Stimulated activated CD8-positive, alpha-beta memory T cell treated with anti-CD3 and anti-CD28 coated beads, Interleukin-4, amount 100 ng/mL, for 4 hours (primary cell): ENCODE measurements at places on chromosomes 12 and 14.

- DNase-seq: no peak
These were observed 15.2 kb upstream of the DLK1 start for GRCh38 chr14:100711493-100711892.

DNA sequence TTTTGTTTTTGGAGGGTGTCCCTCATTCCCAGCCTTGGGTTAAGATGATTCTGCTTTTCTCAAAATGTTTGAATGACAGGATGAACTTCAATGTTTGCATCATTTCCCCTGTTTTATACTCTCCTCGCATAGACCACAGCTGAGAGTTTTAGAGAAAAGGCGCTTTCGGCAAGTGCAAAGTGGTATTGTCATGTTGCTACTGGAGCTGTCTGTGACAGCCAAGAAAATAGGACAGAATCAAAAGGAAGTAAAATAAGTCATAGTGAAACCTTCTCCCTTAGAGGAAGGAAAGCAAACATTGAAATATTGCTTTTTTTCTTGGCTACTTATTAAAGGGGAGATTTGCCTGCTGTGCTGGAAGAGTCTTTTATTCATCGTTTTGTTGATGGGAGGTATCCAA lies 33.5 kb upstream of the ARHGAP5 start:
- DNase-seq: no peak

GRCh38 chr14:67576216-67576955 lies 23.7 kb downstream of the PIGH start:
- DNase-seq: no peak

- DNase-seq: no peak
These were observed 9.5 kb downstream of the BTG1 start for GRCh38 chr12:92136026-92136730.

DNA sequence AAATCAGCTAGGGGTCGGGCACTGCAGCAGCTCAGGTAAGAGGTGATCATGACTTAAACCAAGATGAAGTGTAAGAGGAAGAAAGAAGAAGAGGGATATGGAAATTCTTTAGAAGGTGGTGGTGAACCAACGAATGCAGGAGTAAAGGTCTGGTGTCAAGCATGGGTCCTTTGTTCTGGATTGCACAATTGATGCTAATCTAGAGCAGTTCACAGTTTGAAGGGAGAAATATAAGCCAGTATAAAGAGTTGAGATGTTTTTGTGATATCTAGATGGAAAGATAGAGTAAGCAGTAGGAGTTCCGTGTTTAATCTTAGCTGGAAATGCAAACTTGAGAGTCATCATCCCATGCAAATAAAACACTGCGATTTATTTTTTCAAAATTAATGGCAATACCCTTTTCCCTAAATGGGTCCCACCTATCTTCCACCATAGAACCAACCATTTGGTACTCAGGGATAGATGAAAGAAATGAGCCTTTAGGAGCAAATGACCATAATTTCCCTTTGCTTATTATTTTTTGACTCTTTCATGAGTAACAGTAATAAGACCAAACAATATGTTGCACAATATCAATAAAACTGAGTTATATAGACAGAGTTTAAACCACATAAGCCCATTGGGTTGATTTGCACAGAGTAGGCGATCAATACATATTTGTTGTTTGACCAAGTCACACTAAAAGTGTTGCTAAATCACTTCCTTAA lies 15.0 kb upstream of the MGP start:
- DNase-seq: no peak

DNA sequence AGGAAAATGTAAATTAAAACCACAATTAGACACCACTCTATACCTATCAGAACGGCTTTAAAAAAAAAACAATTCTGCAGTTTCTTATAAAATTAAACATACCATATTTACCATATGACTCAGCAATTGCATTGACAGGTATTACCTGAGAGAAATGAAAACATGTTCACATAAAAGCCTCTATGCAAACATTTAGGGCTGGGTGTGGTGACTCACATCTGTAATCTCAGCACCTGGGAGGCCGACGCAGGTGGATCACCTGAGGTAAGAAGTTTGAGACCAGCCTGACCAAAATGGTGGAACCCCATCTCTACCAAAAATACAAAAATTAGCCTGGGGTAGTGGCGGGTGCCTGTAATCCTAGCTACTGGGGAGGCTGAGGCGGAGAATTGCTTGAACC lies 41.1 kb downstream of the SPTB start:
- DNase-seq: no peak

GRCh38 chr14:76376409-76376877 lies 506 bp downstream of the ESRRB start:
- no peak for DNase-seq

DNA sequence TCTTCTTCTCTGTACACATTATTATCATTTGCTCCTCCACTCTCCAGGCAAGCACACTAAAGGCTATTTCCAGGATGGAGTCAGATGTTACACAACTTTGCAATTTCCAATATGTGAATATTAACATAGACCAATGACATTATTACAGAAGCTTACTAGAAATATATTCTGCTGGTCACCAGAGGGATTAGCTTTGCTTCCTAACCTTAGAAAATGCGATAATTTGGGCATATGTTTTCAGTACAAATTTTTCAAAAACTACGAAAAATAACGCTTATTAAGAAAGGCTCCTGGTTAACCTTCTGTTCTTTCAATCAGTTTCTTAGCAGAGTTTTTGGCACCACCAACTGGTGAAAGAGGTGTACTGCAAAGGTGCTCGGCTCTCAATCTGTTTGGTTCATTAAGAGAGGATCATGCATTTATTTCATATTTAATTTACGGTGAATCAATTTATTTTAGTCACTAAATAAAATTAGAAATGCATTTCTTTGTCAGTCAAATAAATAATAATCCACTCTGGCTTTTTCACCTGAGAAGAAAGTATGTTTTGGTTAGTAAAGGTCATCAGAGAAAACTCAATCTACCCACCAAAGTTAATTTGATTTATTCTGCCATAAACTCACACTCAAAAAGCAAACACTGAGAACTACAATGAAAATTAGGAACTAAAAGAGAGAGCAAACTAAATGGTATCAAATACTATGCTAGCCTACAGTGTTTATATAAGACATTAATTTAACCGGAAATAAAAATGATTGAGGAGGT lies 39.2 kb downstream of the EFCAB11 start:
- DNase-seq: peak; percentile 17
